ENCODE measurements at places on chromosomes 16 and 17.
A peak's percentile ranks its signal among the peaks of the same experiment; 100 is the strongest.

DNA sequence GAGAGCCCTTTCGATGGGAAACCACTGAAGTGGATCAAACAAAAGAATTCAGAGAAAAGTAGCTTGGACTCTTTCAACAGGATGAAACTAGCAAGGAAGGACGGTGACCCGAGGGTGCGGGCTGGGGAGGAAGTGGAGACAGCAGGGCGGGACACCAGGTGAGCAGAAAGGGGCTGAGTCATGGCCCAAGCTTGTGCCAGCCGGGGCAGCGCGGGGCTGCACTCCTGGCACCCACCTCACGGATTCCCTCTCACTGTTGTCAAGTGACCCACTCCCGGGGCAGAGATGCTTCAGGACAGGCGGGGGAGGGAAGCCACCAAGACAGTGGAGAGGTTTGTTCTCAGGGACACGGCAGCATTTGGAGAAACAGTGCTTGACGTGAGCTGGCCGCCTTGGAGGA, 10.7 kb upstream of the RNF222 start:
- DNase-seq: no peak

- peak; percentile 92 for DNase-seq
Measured at GRCh38 chr16:30052671-30053372, 12.7 kb upstream of the ALDOA start.

DNA sequence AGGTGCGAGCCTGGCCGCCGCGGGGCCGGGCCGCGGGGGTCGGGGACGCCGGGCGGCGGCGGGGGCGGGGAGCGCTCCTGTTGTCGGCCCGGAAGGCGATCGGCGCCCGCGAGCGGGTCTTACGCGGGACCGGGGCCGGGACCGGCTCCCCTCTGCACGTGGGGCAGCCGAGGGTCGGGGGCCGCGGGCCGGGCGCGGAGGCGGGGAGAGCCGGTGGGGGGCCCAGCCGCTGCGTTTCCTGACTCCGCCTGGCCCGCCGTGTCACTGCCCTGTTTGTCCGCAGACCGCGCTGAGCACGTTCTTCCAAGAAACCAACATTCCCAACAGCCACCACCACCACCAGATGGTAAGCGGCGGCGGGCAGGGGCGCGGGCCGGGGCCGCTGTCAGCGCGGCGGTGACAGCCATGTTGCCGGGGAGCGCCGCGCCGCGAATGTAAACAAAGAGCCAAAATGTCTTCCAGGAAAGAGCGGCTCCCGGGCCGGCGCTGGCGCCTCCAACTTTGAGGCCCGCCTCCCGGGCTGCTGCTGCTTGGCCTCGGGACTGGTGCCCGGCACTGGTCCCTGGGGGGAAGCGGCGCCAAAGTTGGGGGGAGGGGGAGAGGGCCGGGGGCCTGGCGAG, 586 bp downstream of the UBALD2 start:
- no peak for DNase-seq

DNA sequence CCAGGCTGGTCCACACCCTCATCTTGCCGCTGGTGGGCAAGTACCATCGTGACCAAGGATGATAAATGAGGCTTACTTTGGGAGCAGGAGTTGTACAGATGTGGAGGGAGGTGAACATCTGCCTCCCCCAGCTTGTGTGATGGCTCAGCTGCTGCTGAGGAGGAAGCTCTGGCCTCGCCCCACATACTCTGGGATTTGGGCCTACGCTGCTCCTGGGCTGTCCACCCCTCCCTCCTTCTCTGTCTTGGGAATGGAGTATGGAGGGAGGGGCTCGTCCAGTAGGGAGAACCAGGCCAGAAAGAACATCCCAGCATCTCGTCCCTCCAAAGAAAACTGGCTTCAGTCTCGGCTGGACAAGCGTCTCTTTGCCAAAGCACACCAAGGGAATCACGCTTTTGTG, 134.8 kb upstream of the CDC42EP4 start:
- DNase-seq: no peak

GRCh38 chr17:1616101-1616500, 12.5 kb downstream of the SLC43A2 start:
- DNase-seq: no peak

DNA sequence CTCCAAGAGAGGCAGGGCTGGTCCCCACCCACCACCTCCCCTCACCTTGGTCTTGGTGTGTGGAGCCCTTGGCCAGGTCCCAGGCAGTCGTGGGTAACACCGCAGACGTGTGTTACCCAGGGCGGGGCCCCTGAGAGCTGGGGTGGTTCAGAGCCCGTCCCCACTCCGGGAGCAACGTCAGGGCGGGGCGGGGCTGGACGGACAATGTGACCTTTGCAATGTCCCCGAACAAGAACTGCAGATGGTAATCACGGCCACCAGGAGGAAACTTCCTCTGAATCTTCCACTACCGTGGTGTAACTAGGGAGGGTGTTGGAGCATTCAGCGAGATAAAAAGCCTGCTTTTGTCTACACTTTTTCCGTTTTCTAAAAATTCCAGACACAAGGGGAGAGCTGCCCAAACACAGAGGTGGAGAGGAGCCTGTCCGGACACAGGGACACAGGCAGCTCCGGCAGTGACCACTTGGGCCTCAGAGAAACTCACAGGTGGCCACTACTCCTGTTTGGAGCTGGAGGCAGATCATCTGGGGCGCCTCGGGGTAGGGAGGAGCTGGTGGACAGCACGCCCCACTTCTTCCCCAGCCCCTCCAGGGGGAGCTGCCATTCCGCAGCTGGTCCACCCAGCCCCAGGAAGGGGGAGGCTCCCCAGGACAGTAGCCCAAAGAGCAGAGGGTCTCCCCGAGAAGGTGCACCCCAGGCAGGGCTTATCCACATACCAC, 14.2 kb upstream of the SLC38A10 start:
- DNase-seq: no peak

Data from stimulated activated CD4-positive, alpha-beta T cell treated with anti-CD3 and anti-CD28 coated beads, TNF-alpha, amount 100 ng/mL, for 48 hours (primary cell).